ENCODE measurements at places on chromosomes 16 and 17. TPM values are rescaled to one million over a fixed set of nuclear protein-coding genes. Genes with fewer than 3 reads are reported as not detected.

Gene TEX19
- under 0.01 TPM for total RNA-seq

Gene P2RX5
- total RNA-seq: 0.43 TPM

Gene MT1M
- 3.9 TPM for total RNA-seq

Gene KRT15
- 0.63 TPM for total RNA-seq

Gene FKBP10
- total RNA-seq: 276 TPM

Gene DHRS7C
- total RNA-seq: not detected

Gene CCDC200
- 0.16 TPM for total RNA-seq

Gene ASGR1
- 1.6 TPM for total RNA-seq

Gene TPSD1
- not detected for total RNA-seq

Gene AGRP
- total RNA-seq: not detected

Gene KCNAB3
- total RNA-seq: 0.26 TPM

Gene ELAC2
- total RNA-seq: 58.2 TPM

Gene QRICH2
- total RNA-seq: 5.5 TPM

Gene PAQR4
- total RNA-seq: 0.79 TPM

Gene NXPH3
- 0.17 TPM for total RNA-seq

Gene KRT20
- total RNA-seq: not detected

Gene IRF8
- not detected for total RNA-seq

Gene SLFN12L
- 0.16 TPM for total RNA-seq

Gene DOC2A
- 0.34 TPM for total RNA-seq

Gene GAST
- total RNA-seq: not detected

Gene BAIAP3
- 0.32 TPM for total RNA-seq

Gene EVI2B
- 0.16 TPM for total RNA-seq

Gene TMEM100
- 2.8 TPM for total RNA-seq

Gene FNDC8
- not detected for total RNA-seq

All from bronchial smooth muscle cell (primary cell).